Ascending aorta (tissue), 2 donors: ENCODE measurements at places on chromosomes 7 and 10.

DNA sequence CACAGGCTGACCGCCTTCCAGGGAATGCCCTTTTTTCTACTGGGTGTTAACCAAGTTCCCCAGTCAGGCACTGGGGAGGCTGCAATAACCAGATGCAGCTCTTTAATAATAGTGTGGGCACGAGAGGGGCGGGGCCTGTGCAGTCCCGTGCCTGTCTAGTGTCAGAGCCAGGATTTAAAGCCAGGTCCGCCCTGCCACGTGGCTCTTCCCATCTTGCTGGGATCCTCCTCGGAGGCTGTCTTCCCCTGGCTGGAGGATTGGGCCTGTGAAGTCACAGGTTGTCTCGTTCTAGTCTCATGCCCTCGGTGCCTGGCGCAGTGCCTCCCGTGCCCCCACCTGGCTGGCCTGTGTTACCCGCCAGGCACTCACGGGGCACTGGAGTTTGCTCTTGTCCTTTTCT is 25.2 kb downstream of the TMEM120A start:
- DNase-seq: peak; percentile 66

- DNase-seq: no peak
These were observed 178.9 kb upstream of the LYZL1 start for GRCh38 chr10:29109707-29110571.

GRCh38 chr10:3757250-3757637 is 27.8 kb downstream of the KLF6 start:
- no peak for DNase-seq

DNA sequence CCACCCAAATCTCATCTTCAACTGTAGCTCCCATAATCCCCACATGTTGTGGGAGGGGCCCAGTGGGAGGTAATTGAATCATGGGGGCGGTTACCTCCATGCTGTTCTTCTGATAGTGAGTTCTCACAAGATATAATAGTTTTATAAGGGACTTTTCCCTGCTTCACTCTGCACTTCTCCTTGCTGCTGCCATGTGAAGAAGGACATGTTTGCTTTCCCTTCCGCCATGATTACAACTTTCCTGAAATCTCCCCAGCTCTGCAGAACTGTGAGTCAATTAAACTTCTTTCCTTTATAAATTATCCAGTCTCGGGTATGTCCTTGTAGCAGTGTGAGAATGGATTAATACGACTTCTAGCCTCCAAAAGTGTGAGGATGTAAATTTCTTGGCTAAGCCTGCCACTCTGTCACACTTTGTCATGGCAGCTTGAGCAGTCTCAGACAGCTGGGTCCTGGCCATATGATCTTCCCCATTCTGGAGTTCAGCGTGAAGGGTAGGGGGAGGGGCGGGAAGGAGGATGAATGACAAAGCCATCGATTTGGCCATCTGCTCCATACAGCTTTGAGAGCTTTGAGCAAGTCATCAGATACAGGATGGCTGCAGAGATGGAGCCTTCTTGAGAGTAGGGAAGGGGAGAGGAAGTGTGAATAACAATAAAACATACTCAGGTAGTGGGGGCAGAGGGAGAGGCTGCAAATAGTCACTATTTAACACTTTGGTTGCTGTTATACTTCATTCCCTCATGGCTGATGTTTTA is 19.1 kb upstream of the INPP5F start:
- DNase-seq: no peak

DNA sequence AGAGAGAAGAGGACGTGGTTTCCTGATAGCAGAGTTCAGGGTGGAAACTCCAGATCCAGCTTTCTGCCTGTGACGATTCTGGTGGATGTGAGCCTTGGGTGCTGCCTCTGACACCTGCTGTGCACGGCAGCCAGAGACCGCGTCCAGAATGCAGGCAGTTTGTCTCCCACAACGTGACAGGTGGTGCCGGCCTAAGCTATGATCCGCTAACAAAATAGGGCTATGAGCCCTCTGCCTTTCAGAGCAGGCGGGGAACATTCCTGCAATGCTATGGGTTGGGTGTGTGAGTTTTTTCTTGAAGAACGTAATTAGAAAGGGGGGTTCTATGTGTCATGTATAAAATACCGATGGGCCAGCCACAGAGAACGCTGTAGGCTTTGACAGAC is 297.3 kb upstream of the PRKCQ start:
- DNase-seq: no peak

DNA sequence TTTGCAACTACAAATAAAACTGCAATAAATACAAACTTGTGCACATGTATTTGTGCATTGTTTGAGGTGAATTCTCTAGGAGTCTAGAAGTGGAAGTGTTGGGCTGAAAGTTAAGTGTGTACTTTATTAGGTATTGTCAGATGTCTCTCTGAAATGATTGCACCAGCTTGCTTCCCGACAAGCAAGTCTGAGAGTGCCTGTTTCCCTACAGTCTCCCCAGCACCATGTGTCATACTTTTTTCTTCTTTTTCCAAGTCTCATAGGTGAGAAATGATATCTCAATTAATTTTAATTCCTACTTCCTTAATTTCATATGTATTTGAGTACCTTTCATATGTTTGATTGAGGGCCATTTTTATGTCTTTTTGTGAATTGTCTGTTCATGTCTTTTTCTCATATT is 336.2 kb downstream of the PAXIP1 start:
- no peak for DNase-seq

GRCh38 chr10:91198781-91199180 is 21.7 kb upstream of the PCGF5 start:
- DNase-seq: no peak

- no peak for DNase-seq
These were observed 91.1 kb upstream of the CACNA2D1 start for GRCh38 chr7:82534684-82535083.

- DNase-seq: peak; percentile 50
These were observed 123.7 kb downstream of the VIPR2 start for GRCh38 chr7:159020987-159021386.

DNA sequence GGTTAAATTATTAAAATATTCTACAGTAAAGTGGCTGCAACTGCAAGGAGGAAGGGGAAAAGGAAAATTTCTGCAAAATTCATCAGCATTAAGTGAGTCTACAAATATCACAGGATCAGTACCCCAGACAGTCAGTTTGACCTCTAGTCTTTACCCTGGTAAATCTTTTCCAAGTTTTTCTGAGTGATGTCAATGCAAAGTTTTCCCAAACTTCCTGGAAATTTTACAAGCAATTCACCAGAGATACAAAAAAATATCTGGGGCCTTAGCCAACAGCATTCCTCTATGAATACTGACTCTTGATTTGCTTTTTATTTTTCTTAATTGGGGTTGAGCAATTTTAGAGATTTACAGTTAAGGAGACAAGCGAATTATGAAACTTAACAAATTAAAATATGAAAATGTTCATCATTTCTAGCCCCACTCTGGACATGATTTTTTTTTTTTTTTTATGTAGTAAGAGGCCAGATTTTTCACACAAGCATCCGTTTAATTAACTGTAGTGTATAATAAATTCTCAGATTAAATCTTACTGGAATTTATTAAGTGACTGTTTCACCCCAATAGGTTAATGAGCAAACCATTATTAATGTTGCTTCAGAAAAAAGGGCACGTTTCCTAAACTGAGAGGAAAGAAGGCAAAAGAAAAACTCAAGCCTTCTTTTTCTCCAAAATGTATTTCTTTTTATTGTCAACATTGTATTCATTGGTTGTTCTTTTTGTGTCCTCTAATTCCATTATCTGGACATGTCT is 539.5 kb upstream of the FZD8 start:
- DNase-seq: no peak

GRCh38 chr7:144713850-144714249 is 122.0 kb downstream of the TPK1 start:
- no peak for DNase-seq

GRCh38 chr10:73653701-73654100 is 2.1 kb downstream of the SYNPO2L start:
- DNase-seq: no peak

GRCh38 chr7:78558566-78558965 is 760.0 kb downstream of the PHTF2 start:
- no peak for DNase-seq

DNA sequence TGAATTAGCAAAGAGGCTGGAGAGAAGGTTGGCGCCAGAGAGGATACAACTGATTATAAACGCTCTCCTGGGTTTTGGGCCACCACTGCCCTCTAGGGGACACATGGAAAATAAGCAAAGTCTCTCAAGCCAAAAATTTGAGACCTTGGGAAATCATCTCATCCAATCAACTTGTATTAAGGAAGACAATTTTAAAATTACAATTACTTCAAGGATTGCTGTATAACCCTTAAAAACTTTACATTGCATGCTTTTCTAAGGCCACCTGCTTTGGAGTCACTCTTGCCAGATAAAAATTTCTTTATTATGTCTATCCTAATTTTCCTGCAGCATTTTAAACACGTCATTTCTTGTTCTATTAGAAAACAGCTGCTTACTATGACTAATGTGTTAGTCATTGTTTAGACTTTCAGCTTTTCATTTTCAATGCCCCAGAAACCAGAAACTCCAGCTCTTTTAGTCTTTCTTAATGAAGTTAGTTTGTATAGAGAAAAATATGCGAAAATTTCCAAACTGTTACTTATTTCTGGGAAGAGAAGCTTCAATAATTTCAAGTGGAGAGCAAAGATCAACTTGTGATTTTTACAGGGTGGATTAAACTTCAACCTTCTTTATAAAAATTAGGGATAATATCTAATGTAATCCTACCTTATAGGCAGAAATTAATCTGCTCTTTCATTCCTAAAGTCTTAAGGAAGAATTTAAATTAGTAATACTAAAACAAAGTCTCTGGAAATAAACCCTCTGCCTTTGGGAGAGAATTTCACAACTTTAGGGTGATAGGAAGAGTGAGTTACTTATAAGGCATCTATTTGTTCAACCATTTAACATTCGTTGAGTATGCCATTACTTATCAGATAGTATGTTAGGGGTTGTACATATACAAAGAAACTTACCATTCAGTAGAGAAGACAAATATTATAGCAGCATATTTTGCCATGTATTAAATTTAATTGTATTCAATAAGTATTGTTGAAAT is 20.6 kb upstream of the RHOBTB1 start:
- DNase-seq: peak; percentile 77

DNA sequence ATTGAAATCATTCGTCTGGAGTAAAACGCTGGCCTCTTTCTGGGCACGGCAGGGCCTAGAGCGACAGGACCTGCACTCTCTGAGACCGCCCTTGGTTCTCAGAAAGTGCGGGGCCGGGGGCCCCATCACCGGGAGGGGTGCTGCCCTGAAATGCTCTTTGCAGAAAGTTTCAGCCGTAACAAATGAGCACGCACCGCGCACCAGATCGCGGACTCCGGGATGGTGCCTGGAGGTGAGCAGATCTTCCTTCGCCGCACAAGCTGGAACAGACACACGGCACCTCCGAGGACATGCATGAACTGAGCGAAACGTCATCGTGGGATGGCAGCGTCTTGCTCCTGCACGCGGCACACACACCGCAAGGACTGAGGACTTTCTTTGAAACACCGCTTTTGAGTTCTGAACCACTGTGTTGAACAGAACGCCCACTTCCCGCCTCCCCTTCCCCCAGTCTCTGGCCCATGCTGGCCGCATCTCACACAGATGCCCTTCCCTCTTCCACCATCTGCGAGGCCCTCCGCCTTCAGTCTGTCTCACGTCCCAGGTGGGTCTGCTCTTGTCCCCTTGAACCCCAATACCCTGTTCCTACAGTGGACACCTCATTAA is 538.7 kb upstream of the MGMT start:
- DNase-seq: no peak

DNA sequence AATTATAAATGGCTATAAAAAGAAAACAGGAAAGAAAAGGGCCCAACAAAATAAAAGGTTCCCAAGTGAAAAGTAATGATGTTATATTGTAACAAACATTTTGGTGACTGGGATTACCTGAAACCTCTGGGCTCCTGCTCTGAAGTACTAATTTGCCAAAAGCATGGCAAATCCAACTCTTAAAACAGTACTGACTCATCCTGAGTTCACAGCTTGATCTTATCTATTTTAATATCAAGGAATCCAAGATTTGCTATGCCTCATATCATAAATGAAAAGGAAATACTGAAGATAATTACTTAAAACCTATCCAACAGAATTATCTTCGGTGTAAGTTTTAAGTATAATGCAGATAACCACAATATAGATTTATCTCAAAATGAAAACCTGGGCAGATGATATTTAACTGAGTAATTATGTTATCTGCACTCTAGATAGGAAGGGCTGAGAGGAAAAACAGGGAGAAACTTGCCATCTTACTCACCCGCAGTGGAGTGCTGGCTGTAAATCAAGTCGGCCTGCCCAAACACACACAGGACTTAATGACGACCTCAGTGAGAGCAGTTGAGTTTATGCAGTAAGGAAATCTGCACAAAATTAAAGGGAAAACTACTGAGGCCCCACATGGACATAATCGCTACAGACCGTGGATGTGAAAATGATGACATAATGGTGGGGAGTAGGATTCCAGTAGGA is 48.4 kb downstream of the MPP7 start:
- DNase-seq: peak; percentile 75

DNA sequence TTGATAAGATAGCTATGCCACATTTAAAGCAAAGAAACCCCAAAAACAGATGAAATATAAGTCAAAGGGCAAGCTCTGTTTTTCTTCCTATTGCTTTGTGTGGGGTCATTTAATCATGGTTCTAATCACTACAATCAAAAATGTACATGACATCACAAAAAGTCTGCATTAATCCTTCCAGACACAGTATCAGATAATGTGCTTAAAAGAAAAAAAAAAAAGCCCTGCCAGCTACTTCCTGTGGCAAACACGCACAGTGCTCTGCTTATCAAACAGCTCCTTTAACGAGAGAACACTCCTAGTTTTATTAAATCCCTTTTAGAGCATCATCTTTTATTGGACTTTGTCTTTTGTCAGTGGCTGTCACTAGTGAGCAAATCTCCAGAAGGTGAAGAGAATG is 1005.8 kb downstream of the GATA3 start:
- no peak for DNase-seq

GRCh38 chr10:36720895-36721294 is 404.5 kb upstream of the ANKRD30A start:
- no peak for DNase-seq

- DNase-seq: no peak
These were observed 29.0 kb downstream of the VPS41 start for GRCh38 chr7:38880035-38880434.

GRCh38 chr7:18497800-18498199 is 2.3 kb downstream of the HDAC9 start:
- no peak for DNase-seq

- DNase-seq: no peak
These were observed 852 bp downstream of the FOXI2 start for GRCh38 chr10:127737563-127738511.

- no peak for DNase-seq
These were observed 449.1 kb upstream of the ANKRD30A start for GRCh38 chr10:36676321-36676720.

DNA sequence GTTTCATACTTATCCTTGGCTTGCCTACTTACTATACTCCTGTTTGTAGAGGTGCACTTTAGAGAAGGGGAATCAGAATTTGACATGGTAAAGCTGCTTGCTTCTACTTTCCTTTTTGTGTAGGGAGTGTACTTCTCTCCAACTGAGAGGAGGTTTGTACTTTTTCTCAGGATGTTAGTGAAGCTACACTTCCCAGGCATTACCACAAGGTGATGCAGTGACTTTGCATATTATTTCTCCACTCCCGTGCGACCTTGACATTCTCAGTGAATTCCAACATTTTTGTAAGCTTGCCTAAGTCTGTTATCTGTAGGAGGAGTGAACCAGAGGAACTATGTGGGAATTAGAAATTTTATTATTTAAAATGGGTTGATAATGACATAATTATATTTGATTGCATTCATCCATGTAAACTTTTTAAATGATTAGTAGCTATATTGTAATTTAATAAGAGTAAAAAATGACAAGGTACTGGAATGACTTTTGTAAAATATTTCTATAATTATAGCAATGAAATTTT is 5.2 kb downstream of the TAX1BP1 start:
- DNase-seq: no peak
